Amniotic epithelial cell (primary cell): ENCODE measurements at places on chromosomes 1 and 21.
A peak's percentile ranks its signal among the peaks of the same experiment; 100 is the strongest.

DNA sequence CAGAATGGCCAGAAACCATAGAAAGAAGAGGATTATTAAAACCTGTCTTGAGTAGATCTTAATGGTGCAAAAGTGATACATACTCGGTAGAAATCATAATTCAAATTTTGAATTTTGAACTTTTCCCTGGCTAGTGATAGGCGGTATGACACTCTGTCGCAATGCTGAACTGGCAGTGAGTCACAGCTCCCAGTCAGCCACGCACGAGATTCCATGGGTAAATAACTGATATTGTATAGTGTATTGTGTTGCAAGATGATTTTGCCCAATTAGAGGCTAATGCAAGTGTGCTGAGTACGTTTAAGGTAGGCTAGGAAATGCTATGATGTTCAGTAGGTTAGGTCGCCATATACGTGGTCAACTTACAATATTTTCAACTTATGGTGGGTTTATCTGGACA, 207.0 kb downstream of the SIPA1L2 start:
- DNase-seq = peak; percentile 32

- DNase-seq = no peak
Observed at GRCh38 chr1:221753828-221754188, 11.9 kb upstream of the DUSP10 start.

DNA sequence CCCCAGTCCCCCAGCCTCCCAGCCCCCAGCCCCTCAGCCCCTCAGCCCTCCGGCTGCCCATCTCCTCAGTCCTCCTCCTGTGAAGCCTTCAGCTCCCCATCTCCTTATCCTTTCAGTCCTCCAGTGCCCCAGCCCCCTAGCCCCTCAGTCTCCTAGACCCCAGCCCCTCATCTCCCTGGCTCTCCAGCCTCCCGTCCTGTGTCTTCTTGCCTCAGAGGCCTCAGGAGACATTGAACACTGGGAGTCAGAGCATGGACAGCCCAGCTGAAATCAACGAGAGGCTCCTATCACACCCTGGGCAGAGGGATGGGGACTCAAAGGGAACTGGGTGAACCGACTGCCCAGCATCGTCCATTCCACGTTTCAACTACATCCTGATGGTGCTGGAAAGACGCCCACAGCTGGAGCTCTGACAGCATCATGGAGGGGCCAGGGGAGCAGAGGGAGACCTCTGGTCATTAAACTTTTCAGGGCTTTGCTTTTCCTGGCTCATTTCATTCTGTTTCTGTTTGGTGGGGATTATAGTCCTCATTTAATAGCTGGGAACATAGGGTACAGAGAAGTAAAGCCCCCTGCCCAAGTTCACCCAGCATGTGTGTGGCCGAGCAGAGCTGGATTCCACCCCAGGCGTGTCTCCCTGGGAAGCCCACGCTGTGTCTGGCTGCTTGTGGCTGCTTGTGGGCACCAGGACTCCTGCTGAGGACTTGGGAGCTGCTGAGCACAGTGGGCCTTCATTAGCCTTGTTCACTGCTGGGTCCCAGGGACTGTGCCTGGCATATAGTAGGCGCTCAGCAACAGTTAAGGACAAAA, 396.7 kb downstream of the PTPRU start:
- no peak for DNase-seq

- peak; percentile 65 for DNase-seq
Observed at GRCh38 chr1:84077476-84078107, 66.5 kb upstream of the PRKACB start.

GRCh38 chr21:31873696-31874599, 1.1 kb downstream of the HUNK start:
- DNase-seq = no peak

GRCh38 chr1:167645140-167645541, 15.1 kb downstream of the RCSD1 start:
- no peak for DNase-seq

- no peak for DNase-seq
Observed at GRCh38 chr1:46687093-46687659, 15.5 kb downstream of the TEX38 start.

- no peak for DNase-seq
Observed at GRCh38 chr1:91412371-91412770, 7.7 kb upstream of the HFM1 start.

DNA sequence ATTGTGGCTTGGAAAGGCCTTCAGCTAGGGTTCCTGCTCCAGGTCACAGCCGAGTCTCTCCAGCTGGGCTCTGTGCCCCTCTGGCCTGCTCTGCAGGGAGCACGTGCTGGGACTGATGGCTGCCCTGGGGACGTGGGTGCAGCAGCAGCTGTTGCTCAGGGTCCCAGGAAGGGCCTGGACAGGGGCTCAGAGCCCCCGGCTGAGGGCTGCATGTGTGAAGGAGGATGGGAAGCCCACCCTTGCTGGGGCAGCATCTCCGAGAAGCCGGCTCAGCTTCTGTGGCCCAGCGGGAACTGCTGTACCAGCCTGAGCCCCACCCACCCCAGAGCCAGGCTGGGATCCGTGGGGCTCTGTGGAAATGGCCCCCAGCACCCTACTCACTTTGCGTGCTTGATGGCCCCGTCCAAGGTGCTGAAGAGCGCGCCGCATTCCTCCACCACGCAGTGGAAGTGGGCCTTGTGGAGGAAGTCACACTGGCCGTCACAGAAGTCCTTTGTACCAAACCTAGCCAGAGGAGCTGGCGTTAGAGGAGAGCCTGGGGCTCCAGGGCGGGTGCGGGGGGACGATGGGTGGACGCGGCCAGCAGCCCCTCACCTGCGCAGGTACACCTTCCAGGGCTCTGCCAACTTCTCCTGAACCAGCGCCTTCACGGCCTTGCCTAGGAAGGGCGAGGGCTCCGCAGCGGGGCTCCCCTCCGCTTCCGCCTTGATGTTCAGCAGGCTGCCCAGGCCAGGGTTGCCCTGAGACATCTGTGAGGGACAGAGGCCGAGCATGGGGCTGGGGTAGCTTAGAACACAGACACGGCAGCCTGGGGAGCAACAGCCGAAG, 147.5 kb downstream of the CASZ1 start:
- peak; percentile 4 for DNase-seq

DNA sequence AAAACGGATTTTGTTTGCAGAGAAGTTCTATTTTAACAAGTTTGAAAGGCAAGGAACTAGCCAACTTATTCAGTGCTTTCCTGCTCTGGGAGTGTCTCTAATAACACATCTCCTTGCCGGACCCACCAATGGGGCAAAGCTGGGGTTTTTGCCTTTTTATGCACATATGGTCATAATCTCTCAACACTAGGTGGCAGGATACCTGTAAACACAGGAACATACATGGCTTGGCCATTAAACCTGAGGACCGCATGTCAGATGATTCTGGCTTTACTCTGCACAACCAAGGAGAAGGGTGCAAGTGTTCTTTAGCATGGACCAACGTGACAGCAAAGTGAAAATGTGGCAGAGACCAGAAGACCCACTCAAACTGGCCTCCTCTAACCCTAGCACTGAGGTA, 4.9 kb downstream of the TMEM9 start:
- peak; percentile 50 for DNase-seq
